ENCODE measurements at places on chromosomes 1 and 21.

DNA sequence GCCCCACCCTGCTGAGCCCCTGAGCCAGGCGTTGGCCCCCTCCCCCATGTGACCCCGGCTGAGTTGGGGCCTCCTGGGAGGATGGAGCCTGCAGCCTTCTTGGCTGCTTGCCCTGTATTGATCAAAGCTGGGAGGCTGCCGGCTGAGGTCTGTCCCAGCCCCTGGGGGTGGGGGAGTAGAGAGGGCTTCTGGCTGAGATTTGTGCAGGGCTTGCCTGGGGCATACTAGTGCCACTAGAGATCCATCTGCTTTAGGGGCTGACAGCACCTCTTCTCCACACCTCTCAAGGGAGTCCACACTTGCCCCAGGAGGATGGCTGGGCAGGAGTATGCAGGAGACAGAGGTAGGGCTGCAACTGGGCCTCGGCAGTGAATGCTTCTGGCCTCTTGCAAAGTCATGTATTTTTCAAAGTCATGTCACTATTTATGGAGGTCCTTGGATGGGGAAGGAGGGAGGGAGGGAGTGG is 53.6 kb upstream of the SSBP3 start:
- no peak for DNase-seq

DNA sequence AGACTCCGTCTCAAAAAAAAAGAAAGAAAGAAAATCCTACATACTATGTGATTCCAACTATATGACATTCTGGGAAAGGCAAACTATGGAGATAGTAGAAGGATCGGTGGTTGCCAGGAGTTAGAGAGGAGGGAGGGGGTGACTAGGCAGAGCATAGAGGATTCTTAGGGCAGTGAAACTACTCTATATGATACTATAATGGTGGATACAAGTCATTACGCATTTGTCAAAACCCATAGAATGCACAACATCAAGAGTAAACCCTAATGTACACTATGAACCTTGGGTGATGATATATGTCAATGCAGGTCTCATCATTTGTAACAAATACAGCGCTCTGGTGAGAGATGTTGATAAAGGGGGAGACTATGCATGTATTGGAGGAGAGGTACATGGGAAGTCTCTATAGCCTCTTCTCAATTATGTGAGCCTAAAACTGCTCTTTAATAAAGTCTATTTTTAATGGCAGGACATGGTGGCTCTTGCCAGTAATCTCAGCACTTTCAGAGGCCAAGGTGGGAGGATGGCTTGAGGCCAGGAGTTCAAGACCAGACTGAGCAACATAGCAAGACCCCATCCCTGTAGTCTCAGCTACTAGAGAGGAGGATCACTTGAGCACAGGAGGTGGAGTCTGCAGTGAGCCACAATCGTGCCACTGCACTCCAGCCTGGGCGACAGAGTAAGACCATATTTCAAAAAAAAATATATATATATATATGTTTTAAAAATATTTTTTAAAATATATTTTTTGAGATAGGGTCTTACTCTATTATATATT is 17.0 kb downstream of the SLC2A5 start:
- no peak for DNase-seq

GRCh38 chr1:34970220-34970735 is 14.9 kb downstream of the TMEM35B start:
- DNase-seq = peak; percentile 48

DNA sequence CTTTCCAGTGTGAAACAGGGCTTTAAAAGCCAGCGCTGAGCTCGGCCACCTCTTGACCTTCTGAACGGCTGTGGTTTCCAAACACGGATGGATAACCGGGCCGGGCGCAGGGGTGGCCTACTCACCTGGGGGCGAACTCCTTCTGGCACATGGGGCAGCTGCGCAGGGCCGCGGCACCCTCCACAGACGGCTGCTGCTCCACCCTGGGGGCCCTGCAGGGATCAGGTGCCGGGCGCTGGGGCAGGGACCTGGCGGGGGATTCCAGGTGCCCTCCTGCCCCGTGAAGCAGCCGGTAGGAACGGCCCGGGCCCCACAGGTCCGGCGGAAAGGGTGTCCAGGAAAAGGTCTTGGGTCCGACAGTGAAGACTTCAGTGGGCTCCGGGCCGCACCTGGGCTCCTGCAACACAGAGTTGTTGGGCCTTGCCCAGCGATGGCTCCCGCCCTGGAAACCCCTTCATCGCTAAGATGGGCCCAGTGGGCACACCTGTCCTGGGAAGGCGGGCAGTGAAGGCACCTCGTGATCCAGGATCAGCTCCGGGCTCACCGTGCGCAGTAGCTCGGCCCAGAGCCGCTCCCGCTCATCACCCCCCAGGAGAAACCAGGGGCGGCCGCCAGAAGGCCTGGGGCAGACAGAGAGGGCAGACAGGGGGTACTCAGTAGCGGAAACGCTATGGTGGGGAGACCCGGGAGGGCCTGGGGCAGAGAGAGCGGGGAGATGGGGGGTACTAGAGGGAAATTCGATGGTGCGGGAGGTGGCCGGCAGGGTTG is 874 bp downstream of the FAAP20 start:
- DNase-seq = no peak

DNA sequence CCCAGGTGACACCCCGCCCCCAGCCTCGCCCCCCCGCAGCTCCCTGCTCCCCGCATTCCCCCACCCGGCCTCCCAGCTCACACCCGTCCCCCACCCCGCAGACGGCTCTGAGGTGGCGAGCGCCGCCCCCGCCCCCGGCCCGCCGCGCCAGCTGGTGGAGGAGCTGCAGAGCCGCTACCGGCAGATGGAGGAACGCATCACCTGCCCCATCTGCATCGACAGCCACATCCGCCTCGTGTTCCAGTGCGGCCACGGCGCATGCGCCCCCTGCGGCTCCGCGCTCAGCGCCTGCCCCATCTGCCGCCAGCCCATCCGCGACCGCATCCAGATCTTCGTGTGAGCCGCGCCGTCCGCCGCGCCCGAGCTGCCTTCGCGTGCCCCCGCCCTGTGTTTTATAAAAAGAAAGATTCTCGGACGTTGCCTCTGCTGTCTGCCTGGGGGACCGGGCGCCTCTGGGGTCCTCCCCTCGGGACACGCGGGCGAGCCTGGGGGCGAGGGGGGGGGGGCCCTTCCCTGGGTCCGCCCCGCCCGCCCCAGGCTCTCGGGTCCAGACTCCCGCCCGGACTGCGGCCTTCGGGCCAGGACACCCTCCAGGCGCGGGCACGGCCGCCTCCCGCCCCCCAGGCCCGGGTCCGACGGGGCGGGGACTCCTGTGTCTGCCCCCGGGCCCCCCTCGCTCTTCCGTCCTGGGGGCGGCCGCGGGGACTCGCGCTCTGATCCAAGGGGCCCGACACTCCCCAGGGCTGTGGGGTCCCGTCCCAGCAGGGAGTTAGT is 1.6 kb upstream of the MMP23B start:
- DNase-seq = peak; percentile 96

GRCh38 chr1:181104790-181105133 is 16.3 kb downstream of the IER5 start:
- peak; percentile 65 for DNase-seq

GRCh38 chr1:199859491-199859933 is 168.0 kb upstream of the NR5A2 start:
- no peak for DNase-seq

DNA sequence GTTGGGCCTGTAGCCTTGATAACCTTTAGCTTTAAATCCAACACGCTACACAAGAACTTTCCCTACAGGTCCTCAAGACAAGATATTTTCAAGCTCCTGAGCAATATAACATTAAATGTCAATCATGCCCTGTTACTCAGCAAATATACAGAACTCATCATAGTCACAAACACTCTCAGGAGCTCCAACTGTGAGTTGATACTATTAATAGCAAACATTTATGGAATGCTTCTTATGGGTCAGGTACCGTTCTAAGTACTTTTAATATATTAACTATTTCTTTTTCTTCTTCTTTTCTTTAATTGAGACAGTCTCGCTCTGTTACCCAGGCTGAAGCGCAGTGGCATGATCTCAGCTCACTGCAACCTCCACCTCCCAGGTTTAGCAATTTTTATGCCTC is 10.1 kb downstream of the EYA3 start:
- no peak for DNase-seq

GRCh38 chr1:43284546-43285110 is 753 bp downstream of the C1orf210 start:
- DNase-seq = no peak

DNA sequence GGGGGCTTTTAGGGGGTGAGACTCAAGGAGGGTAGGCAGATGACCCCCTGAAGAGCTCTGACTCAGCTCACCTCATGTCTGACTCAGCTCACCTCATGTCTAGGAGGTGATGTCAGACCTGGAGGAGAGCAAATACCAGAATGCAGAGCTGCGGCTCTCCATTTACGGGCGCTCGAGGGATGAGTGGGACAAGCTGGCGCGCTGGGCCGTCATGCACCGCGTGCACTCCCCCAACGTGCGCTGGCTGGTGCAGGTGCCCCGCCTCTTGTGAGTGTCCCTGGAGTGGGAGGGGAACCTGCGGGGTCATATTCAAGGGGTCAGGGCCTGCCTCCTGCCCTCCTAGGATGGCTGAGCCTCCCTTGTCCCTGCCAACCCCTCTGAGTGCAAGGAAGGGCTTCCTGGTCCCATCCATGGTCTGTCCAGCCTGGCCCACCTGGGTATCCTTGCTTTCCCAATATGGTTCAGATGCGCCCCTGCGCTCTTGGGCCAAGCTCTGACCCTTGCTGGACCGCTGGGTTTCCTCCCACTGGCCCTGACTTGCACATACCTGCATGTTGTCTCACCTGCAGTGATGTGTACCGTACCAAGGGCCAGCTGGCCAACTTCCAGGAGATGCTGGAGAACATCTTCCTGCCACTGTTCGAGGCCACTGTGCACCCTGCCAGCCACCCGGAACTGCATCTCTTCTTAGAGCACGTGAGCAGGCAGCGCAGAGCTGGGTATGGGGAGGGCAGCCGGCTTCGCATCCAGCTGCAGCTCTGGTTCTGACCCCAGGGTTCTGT is 9.1 kb downstream of the AMPD2 start:
- DNase-seq = no peak

DNA sequence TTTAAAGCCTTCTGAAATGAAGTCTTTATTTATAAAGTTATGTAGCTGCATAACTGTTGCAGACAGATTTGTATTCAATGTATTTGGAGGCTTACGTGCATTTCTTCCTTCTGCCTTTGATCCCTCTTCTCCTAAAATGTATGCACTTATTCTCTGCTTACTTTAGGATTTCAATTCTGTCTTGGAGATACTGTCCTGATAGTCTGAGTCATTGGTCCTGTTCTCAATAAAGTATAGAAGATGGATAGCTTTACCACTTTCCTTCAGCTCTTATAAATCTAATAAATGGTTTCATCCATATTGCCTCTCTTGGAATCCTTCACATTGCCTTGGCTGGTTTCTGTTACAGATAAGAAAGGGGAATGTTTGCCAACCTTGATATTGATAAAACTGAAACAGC is 430.1 kb upstream of the CAMK1G start:
- DNase-seq = no peak

DNA sequence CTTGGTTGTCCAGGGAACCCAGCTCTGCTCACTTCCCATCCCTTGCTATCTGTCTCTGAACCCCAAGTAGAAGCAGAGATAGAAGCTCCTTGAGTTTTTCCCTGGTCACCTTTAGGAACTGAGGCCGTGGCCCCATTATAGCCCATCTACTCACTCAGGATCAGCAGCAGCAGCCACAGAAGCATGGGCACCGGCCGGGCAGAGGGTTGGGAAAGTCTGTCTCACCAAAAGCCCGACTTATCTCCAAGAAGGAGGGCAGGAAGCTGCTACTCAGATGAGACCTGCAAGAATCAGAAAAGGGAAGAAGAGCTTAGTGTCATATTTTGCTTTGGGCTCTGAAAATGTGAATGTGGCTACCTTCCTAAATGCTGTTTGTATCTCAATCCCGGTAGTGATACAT is 264 bp downstream of the FCRL3 start:
- DNase-seq = peak; percentile 52

GRCh38 chr1:117681901-117682250 is 76.0 kb downstream of the TENT5C start:
- no peak for DNase-seq

DNA sequence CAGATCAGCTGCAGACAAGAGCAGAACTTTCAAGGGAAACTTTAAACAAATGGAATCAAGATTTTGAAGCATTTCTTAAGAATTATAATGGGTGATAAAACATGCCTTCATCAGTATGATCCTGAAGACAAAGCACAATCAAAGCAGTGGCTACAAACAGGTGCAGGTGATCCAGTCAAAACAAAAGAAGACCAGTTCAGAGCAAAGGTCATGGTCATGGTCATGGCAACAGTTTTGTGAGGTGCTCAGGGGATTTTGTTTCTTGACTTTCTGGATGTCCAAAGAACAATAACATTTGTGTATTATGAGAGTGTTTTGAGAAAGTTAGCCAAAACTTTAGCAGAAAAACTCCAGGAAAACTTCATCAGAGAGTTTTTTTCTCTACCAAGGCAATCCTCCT is 681.7 kb upstream of the PTBP2 start:
- no peak for DNase-seq

- no peak for DNase-seq
These were observed 22.9 kb downstream of the DDX20 start for GRCh38 chr1:111778541-111779051.

DNA sequence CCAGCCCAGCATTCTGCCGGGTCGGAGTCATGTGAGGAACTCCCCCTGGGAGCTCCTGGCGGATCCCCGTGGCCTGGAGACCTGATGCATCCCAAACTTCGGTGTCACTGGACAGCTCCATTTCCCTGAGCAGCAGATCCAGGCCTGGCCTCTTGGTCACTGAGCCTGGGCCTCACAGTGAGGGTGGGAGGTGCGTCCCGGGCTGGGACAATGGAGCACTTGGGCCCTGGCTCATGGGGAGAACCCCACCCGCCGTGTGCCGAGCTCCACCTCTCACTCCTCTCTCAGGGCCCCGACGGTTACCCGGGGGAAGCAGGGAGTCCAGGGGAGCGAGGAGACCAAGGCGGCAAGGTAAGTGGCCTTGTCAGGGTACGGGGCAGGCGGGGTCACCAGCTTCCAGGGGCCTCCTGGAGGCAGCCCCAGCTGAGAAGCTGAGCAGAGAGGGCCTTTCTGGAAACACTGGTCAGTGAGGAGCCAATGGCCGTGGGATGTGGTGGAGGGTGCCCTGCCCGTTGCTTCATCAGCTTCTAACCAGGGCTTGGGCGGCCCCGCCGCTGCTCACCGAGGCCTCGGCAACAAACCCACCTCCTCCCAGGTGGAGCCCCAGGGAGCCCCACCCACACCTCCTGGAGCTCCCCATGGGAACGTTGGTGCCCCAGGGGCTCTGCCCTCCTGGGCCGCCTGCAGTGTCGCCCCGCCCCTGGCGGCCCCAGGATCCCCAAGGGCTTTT is 19.8 kb downstream of the COL6A2 start:
- no peak for DNase-seq

DNA sequence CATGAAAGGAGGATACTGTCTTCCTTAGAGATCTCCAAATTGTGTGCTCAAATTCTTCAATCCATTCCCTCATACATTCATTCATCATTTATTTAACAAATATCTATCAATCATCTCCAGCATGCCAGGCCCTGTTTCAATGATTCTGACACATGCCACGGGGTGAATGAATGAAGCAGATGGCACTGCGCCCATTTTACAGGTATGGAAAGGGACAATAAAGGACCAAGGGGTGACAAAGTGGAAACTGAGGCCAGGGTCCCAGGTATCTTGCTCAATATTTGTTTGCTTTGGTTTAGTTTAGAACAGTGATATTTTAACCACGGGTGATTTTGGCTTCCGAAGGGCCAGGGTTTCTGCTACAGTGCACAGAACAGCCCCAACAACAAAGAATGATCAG is 321.6 kb upstream of the RUNX1 start:
- no peak for DNase-seq

- DNase-seq = no peak
These were observed 8.0 kb downstream of the SMIM12 start for GRCh38 chr1:34851431-34852105.

GRCh38 chr1:90748668-90749067 is 31.6 kb upstream of the BARHL2 start:
- DNase-seq = no peak
